ENCODE measurements at places on chromosomes 12 and 14.

DNA sequence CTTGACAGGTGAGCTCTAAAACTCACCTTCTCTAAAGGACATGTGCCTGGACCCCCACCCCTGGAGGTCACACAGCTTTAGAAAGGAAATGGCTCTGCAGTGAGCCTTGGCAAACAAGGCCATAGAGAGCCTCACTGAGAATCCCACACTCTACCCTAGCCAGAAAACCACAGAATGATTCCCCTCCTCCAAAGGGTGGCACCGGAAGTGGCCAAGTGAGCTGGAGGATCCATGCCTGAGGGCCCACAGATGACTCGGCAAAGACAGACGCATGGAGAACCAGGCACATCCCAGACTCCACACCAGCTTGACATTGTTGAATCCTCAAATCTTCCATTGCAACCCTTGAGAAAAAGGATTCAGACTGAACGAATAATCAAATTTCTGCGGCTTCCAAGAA is 54.2 kb upstream of the PTHLH start:
- DNase-seq: no peak

DNA sequence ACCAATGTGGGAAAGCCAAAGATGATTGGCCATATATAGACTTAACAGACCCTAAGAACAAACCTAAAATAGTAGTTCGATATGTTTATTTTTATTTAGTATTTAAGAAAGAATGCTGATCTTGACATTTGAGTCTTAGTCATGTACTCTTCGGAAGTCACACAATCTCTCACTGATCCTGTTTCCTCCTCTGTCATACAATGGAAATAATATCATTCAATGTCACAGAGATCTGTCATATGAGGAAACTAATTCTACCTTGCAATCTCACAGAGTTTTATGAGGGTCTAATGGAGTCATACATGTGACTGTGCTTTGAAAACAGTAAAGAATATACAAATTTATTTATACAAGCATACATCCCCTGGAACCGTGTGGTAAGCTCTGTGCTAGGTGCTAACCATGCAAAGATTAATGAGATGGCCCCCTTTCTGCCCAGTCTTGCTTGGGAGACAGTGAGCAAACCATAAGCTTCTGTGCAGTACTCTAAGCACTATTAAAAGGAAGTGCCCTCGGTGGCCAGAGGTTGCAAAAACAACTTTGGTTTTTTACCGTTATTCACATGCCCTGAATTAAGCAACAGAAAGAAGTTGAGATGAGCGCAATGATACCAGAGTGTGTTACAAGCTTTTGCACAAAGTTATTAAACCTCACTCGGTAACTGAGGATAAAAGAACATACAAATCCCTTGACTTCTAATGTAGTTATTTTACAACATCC is 1.7 kb upstream of the LIN7A start:
- peak; percentile 1 for DNase-seq

- no peak for DNase-seq
These were observed 44.9 kb downstream of the SYNE2 start for GRCh38 chr14:63897721-63898163.

GRCh38 chr12:27428466-27428865 is 18.1 kb upstream of the SMCO2 start:
- DNase-seq: no peak

DNA sequence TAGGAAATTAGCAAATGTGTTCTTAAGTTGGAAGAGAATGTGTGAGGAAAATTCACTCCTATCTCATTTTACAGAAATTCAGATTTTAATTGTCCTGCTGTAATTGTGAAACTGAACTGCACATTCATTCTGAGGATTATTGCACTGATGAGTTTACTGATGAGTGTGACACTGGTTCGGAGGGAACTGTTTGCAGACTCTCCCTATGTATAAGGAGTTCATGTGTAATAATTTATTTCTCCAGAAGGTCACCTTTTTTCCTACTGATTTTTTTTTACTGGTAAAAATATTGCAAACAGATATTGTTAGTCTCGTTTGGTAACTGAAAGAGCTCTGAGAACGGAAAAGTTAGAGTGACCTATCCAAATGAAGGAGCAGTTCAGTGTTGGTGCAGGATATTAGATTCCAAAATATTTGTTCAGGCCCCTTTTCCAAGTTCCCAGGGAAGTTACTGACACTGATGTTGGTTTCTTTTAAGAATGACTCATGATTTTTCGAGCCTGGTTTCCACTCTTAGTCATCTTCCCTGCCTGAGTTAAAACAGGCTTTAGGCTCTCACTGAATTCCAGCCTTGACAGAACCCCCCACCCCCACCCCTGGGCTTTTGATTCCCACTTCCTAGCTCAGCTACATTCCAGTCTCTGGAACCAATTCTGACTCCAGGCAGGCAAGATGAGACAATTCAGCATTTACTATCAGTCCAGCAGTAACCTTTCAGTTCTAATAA is 18.4 kb downstream of the ANO6 start:
- DNase-seq: peak; percentile 95

DNA sequence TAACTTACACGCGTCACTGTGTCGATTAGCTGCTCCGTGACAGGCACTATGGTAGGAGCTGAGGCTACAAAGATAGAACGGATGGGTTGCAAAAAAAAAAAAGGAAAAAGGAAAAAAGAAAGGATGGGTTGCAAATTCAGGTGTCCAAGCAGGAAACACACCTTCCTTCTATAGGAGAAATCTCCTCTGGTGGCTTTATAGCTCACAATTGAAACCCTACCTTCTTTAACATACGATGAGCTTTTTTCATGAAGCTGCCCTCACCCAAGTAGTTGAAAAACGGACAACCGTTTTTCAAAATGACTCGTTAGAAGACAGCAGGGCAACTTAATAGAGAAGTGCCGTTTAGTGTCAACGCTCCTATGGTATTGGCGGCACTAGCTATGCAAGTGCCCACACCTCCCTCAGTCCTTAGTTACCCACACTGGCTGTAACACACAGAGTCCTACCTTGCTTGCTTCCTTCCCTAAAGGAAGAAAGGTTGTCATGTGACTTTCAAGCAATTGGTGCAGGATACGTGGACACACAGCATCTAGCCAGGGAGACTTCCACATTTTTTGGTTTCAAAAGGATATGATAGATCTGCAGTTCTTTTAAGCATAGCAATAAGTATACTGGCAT is 682 bp upstream of the TRIP11 start:
- DNase-seq: peak; percentile 58

GRCh38 chr12:47881826-47882427 is 22.9 kb downstream of the VDR start:
- DNase-seq: peak; percentile 27

GRCh38 chr14:24304019-24304387 is 3.8 kb downstream of the CIDEB start:
- no peak for DNase-seq

DNA sequence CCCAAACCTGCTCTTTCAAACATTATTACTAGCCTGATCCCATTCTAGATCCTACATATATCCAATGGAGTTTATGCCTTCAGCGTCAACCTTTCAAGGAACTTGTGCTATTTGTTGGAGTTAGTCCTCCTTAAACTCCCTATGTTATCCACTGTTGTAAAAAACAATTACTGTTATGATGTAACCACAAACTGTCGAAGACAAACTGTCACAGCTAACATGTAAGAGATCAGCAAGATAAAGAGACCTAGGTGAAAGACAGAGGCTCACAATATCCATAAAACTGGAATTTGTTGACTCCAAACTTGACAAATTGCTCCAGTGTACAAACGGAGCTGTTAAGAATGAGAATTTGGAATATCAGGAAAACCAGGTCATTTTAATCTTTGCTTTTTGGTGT is 70.7 kb downstream of the CDK17 start:
- DNase-seq: no peak

GRCh38 chr12:10362325-10362724 is 27.5 kb downstream of the KLRK1 start:
- DNase-seq: no peak

GRCh38 chr12:34257093-34257492 is 234.8 kb downstream of the ALG10 start:
- no peak for DNase-seq

DNA sequence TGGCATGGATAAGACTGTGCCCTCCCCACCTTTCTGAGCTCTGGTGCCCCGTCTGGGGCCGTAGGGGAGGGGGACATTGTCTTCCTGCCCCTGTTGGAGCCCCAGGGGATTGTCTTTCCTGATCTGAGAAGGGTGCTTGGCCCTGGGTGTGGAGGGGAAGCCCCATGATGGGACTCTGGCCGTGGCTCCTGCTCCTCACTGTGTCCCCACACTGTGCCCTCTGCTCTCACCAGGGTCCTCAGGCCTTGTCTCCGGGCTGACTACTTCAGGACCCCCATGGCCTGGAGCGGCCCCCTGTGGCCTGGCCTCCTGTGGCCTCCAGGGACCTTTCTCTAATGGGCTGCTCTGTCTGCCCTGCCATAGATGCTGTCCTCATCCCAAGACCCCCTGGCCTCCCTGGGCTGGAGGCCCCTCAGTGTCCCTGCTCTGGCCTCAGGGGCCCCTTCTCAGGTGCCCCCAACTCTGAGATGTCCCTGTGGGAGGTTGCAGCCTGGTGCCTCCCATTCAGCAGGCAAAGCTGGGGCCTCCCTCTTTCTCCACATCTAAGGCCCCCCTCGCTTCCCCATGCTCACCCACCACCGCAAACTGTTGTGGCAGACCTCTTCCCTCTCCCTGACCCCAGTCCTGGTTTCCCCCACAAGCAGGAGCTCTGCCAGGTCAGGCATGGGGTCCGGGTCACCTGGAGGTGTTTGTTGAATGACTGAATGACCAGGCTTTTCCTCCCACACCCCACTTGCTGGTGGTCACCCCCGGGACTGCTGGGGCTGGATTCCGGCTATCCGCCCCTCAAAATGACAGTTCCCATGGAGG is 4.0 kb downstream of the KIF26A start:
- DNase-seq: no peak

GRCh38 chr12:96526110-96526509 is 36.7 kb downstream of the CFAP54 start:
- DNase-seq: no peak

GRCh38 chr14:25056688-25057078 is 6.7 kb upstream of the STXBP6 start:
- DNase-seq: no peak

DNA sequence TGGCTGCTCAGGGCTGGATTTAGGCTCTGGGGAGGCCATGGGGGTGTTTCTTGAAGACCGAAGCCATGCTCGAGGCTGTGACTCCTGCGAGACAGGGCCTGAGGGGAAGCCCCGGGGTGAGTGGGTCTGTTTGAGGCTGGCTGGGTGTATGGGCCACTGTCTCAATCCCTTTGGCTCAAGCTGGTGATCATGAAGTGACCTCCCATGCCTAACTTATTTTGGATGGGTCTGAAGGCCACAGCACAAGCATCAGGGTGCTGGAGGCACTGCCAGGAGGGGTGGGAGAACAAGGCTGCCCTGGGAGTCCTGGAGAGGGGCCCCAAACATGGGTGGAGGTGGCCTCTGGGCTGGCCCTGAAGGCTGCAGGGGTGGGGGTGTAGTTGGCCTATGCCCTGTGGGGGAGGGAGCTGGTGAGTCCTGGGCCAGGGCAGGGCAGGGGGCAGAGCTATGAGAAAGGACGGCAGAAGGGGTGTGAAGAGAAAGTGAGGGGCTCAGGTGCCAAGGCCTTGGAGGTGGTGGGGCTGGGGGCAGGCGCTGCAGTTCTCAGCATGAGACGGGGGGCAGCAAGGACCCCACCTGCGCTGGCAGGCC is 100.9 kb downstream of the KIF26A start:
- no peak for DNase-seq

GRCh38 chr14:89214221-89214965 is 202.6 kb downstream of the FOXN3 start:
- DNase-seq: peak; percentile 72

- no peak for DNase-seq
These were observed 6.4 kb downstream of the GUCY2C start for GRCh38 chr12:14689996-14690395.

DNA sequence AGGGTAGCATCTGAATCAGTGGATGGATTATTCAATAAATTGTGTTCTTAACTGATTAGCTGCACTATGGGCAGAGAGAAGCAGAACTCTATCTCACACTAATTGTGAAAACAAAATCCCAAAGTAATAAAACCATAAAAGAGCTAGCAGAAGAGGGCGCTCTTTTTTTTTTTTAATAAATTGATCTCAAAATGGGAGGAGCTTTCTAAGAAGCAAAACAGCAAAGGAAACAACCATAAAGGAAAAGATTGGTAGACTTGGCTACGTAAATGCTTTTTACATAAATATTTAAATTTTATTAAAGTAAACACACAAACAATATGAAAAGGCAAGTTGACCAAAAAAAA is 1.5 kb upstream of the TM7SF3 start:
- DNase-seq: peak; percentile 35

- no peak for DNase-seq
These were observed 40.7 kb upstream of the HDAC7 start for GRCh38 chr12:47860279-47860841.

GRCh38 chr14:75249251-75249957 is 29.2 kb upstream of the FOS start:
- peak; percentile 65 for DNase-seq

DNA sequence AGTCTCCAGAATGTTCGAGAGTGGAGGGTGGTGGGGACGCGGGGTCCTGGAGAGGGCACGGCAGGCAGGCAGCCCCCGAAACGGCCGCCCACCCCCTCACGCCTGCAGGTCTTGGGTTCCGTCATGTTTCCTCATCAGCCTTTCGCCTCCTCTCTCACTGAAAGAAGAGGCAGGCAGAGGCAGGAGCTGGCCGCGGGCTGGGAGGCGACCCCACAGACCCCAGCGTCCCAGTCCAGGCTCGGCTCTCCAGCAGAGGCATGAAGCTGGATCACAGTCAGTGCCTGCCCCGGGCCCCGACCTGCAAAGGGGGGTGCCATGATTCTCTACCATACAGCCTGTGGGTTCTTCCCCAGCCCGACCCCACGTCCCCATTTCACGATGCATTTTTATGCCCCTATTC is 13.4 kb downstream of the GALNT9 start:
- no peak for DNase-seq

DNA sequence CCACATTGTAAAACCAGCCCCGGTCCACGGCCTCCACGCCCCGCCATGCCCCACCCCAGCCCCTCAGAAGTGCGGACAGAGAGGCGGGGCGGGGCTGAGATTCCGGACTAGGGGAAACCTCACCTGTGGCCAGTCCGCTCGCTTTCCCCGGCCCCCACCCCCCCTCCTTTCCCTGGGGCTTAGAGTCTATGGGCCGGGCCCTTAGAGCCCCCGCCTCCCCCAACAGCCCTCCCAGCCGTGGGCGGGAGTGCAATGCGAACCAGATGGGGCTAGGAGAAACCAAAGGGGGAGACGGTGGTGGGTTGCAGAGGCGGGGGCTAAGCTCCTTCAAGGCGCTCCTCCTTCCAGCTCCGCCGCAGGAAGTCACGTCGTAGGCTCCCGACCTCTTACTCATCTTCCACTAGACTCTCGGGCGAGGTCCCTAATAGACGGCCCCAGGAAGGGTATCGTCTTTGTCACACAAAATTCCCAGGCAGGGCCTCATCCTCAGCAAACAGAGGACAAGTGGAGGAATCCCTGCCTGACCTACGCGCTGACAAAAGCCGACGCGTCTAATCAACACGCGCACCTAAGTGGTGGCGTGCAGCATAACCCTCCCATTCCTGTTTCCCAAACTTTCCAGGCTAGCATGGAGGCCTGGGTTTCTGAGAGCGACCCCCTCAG is 1.1 kb upstream of the NAB2 start:
- peak; percentile 98 for DNase-seq

GRCh38 chr12:65721541-65722190 is 102.6 kb upstream of the HMGA2 start:
- DNase-seq: no peak

- DNase-seq: no peak
These were observed 28.1 kb downstream of the SLC41A2 start for GRCh38 chr12:104929977-104930376.
